BE2C (cell line): ENCODE measurements at places on chromosomes 16 and 17.

DNA sequence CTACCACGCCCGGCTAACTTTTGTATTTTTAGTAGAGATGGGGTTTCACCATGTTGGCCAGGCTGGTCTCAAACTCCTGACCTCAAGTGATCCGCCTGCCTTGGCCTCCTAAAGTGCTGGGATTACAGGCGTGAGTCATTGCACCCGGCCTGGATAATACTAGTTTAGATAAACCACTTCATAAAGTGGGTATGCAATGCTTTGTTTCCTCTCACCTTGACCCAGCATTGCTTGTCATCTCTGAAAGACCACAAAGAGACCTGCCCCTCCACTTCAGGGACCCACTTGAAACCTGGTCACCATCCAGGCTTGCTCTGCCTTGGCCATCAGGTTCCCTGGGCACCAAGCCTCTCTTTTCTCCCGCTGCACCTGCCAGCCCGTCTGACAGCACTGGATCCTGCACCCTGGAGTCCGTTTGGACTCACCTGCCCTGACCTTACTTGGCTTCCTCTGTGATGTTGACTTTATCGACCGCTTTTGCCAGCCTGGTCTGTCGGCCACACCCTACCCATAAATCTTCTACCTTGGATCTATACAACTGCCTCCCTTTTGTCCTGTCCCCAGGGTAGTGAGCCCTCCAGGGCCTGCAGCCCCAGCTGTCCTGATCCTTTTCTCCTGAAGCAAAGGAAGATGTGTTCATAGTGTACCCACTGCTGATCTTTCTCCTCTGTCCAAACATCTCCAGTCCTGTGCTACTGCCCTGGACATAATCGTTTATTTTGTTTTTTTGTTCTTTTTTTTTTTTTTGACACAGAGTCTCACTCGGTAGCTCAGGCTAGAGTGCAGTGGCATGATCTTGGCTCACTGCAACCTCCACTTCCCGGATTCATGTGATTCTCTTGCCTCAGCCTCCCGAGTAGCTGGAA is 12.7 kb upstream of the ZG16 start:
- no peak for DNase-seq

- DNase-seq, result no peak
Measured at GRCh38 chr17:75454193-75454592, 2.2 kb upstream of the TMEM94 start.

DNA sequence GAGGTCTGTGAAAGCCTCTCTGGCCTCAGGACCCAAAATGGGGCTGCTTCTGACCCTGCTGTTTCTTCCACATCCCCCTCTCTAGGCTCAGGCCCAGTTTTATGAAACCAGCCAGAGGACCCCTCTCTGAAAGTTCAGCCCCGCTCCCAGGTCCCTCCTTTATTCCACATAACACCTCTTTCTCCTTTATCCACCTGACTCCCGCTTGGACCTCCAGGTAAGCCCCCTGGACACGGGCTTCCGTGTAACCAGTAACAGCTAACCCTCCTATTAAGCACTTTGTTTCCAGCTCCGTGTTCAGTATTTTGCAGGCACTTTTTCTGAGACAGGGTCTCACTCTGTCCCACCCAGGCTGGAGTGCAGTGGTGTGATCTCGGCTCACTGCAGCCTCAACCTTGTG is 37.4 kb downstream of the PSME3IP1 start:
- no peak for DNase-seq

DNA sequence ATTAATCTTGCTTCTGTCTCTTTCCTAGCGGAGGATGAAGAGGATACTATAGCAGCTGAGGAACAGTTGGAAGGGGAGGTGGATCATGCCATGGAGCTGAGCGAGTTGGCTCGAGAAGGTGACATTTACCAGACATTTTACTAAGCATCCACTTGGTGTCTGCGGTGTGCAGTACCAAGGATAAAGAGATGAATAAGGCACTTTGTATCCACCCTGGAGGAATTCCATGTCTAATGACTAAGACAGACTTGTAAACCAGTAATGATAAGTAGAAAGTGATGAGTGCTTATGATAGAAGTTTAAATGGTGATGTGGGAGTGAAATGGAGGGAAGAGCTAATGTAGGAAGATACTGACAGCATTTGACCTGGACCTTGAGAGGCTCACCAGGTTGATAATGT is 12.0 kb downstream of the SRCAP start:
- no peak for DNase-seq
